ENCODE measurements at places on chromosomes 1 and 21.

GRCh38 chr1:38561725-38562124 is 297.8 kb downstream of the RRAGC start:
- no peak for DNase-seq

GRCh38 chr1:6016191-6016865 is 24.1 kb upstream of the NPHP4 start:
- DNase-seq = no peak

- DNase-seq = no peak
Observed at GRCh38 chr1:77287535-77287934, 5.7 kb downstream of the AK5 start.

- DNase-seq = peak; percentile 52
Observed at GRCh38 chr1:113929750-113930498, 800 bp downstream of the HIPK1 start.

DNA sequence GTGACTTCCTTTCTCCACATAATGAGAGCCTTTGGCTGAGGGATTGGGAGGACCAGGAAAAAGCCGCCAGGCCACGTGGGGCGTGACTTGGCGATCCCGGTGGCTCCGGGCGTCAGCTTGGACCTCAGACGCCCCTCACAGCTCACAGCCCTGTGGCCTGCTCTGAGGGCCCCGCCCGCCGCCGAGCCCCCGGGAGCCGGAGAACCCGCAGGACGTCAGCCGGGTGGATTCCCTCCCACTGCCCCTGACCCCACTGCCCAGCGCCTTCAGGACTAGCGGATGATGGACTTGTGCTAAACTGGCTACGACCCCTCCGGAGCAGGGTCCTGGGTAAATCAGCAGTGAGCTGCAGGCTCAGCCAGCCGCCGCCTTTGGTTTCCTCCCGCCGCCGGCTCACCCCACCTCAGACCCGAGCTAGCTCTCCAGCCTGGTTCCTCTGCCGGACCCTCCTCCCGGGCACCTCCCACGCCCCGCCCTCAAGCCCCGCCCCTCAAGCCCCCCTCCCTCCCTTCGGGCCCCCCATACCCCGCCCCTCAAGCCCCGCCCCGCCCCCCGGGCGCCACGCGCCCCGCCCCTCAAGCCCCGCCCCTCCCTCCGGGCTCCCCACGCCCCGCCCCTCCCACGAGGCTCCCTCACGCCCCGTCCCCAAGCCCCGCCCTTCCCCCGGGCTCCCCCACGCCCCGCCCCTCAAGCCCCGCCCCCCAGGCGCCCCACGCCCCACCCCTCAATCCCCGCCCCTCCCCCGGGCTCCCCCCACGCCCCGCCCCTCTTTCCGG is 10.0 kb upstream of the FAAP20 start:
- no peak for DNase-seq

- DNase-seq = no peak
Observed at GRCh38 chr1:166164995-166165660, 1.7 kb downstream of the FAM78B start.

DNA sequence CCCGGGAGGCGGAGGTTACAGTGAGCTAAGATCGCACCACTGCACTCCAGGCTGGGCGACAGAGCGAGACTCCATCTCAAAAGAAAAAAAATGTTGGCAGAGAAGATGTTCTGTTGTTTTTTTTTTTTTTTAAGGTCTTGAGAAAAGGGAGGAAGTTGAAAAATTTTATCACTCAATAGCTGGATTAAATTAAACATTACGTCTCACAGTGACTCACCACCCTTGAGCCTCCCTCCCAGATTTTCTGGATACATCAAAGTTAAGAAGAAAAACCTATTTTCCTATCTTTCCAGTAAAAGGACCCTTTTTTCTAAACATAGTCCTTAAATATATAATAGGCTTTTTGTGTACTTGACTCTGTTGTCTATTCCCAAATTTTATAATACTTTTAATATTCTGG is 35.5 kb downstream of the IFNAR1 start:
- no peak for DNase-seq

DNA sequence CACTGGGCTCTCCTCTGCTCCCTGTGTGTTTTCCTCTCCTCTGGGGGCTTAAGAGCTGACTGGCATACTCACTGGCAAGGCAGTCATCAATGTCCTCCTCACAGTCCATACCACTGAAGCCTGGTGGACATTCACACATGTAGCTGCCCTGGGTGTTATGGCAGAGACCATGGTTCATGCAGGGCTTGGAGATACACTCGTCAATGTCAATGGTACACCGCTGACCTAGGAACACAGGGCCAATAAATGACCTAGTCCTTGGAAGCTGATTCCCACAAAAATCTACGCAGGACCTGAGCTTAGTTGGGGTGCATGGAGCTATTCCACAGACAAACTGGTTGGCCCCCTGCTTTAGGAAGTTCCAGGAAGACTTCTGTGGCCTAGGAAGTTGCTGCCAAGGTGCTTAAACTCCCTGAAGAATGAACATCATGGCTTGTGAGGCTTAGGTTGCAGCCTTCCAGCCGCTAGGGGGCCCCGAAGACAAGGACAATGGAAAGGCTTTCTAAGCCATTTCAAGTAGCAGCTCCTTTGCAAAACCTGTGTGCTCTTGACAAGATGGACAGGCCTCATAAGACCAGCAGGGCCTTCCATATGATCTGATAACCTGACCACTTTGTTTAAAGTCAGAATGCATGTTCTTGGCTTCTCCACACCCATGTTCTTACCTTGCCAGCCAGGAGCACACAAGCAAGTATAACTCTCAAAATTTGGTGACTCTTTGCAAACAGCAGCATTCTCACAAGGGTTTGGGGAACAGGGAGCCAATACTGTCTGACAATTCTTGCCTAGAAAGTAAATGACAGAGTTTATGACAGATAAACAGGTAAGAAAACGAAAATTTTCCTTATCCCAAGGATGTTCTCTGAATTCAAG is 52.3 kb upstream of the ADAM30 start:
- DNase-seq = peak; percentile 49

- no peak for DNase-seq
Observed at GRCh38 chr1:65232461-65232990, 76.8 kb upstream of the DNAJC6 start.

- DNase-seq = no peak
Observed at GRCh38 chr1:18485227-18485626, 4.5 kb downstream of the KLHDC7A start.

DNA sequence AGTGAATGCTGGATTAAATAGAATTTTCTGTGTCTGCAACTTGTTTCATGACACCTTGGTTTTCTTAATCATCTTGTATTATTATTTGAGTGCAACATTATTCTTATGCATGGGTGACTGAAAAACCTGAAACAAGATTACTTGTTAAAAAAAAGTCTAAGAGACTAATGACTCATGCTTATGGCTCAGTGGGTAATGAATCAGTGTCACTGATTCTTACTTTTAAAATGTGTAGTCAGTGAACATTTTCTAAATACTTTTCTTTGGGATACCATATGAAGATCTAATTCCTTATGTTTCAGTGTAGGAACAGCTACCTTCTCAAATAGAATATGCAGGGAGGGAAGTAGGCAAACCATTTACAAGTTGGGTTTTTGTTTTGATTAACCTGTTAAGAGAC is 65.5 kb downstream of the PRKAA2 start:
- no peak for DNase-seq

- no peak for DNase-seq
Observed at GRCh38 chr1:43331688-43332087, 5.9 kb upstream of the MPL start.

- DNase-seq = no peak
Observed at GRCh38 chr1:37828410-37829074, 20.5 kb upstream of the YRDC start.

DNA sequence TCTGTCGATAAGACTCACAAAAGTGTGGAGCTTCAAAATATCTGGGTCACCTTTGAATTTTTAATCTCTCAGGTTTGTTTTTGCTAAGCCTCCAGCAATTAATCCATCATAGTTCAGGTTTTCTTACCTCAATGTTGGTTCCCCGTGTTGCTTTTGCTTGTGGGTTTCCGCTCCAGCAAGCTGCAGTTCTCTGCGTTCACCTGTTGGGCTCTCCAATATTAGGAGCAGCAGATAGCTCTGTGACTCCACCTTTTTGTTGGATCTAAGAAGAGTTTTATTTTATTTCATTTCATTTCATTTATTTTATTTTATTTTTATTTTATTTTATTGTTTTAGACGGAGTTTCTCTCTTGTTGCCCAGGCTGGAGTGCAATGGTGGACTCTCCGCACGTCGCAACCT is 335.5 kb downstream of the COL11A1 start:
- no peak for DNase-seq

DNA sequence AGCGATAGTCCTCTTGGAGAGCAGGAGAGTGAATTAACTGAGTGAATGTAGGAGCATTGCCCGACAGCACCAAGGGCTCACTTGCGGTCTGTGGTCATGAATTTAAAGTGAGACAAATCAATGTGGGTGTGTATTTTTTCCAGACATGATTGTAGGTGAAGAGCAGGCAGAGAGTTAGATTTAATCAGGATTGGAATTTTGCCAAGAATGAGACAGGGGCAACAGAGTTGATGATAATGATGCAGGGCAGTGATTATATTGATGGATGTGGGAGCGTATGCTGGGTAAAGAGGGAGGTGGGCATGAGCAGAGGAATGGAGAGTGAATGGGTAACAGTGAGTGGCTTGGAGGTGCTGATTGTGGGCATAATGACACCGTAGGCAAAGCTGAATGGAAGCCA is 20.0 kb upstream of the SYT6 start:
- DNase-seq = no peak

DNA sequence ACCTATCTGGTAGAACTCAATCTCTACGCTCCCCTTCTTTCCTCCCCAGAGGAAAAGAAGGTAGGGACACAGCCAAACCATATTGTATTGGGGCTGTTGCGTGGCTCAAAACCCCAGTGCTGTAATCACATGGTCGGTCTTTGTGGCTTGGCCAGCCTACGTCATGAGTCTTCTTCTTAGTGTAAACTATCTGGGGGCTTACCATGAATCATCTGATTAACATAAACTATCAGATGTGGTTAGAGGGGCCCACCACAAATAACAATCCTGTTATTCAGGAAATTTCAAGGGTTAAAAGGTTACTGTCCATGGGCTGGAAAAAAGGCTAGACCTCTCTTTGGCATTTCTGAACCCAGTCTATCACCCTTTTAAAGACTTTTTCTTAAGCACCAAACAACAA is 49.5 kb upstream of the GPR52 start:
- DNase-seq = no peak

- DNase-seq = no peak
Observed at GRCh38 chr1:214660900-214661299, 57.9 kb downstream of the CENPF start.

- no peak for DNase-seq
Observed at GRCh38 chr1:48673332-48674105, 103.2 kb downstream of the BEND5 start.
